ENCODE measurements at places on chromosomes 2 and 18.
A peak's percentile ranks its signal among the peaks of the same experiment; 100 is the strongest.

DNA sequence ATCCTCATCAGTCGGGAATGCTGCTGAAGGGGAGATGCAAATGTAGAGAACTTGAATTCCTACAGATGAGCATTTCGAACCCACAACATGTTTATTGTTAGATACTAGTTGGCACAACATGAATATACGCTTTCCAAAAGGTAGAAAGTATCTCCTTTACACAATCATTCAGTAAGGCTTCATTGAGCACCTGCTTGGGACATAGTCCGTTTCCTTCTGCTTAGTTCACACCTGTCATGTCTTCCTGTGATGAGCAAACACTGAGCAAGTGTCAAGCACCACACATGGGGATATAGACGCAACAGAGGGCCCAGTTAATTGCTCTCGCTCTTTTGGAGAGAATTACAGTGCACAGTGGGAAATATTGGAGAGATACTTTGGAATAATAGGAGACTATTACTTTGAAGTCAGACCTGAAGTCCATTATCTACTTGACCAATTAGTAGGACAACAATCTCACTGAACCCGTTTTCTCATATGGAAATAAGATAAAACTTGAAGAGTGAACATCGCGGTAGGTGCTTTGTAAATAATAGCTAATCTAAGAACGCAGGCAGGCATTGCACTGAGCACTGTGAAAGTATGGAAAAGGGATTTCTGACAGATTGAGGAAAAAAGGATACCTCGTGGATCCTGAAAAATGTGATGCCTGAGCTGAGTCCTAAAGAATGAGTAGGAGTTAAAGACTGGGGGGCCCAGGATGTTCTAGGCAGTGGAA lies 1.2 kb downstream of the CPSF3 start:
- DNase-seq = no peak

DNA sequence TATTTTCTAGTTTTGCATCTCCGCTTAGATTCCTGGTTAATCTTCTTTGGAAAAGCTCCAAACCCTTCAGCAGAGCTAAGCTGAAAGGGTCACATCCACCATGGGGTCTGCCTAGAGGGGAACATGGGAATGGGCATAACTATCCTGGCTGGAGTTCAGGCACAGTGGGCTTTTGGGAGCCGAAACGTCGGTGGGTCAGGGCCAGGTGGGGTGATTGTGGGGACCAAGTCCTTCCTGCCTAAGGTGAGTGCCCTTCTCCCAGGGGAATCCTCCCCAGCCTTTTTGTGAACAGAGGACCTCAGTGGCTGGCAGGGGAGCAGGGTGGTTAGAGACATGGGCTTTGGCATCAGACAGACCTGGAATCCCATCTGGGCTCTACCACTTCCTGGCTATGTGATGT lies 60.3 kb downstream of the CELF4 start:
- DNase-seq = no peak

DNA sequence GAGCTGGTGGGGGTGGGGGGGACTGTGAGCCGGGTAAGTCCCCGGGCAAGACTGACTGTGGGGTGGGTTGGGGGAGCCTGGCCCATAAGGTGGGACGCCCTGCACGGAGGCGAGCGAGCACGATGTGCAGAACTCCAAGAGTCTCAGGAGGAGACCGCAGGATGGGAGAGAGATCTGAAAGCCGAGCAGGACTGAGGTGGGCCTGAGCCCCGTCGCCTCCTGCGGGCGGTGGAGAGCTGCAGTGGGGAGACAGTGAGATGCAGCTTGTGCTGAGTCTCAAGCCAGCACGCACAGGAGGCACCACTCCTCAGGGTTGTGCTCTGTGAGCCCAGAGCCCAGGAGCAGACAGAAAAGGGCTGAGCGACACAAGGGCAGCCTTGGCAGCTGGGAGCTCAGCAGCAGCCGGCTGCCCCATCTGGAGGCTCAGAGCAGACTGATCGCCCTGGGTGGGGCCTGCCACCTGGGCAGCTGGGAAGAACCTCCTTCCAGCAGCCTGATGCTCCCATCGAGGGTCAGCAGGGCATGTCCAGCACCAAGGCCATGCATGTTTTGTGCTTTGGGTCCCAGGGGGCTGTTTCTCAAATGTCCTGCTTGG lies 15.9 kb downstream of the ARHGEF4 start:
- DNase-seq = no peak

- no peak for DNase-seq
Measured at GRCh38 chr2:8457092-8457481, 224.8 kb upstream of the ID2 start.

- peak; percentile 73 for DNase-seq
Measured at GRCh38 chr2:28958689-28959088, 22.4 kb upstream of the TOGARAM2 start.

- DNase-seq = no peak
Measured at GRCh38 chr2:20444101-20444992, 2.5 kb upstream of the RHOB start.

DNA sequence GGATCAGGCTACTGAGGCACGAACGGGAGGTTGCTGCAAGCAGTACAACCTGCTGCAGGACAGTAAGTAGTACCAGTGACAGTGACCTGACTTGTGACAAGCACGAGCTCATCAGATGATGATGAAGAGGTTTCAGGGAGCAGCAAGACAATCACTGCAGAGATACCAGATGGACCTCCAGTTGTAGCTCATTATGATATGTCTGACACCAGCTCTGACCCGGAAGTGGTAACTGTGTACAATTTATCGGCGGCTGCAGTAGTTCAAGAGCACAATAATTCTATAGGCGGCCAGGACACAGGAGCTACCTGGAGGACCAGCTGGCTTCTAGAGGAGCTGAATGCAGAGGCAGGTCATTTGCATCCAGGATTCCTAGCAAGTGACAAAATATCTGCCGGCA lies 64.0 kb upstream of the GULP1 start:
- no peak for DNase-seq

DNA sequence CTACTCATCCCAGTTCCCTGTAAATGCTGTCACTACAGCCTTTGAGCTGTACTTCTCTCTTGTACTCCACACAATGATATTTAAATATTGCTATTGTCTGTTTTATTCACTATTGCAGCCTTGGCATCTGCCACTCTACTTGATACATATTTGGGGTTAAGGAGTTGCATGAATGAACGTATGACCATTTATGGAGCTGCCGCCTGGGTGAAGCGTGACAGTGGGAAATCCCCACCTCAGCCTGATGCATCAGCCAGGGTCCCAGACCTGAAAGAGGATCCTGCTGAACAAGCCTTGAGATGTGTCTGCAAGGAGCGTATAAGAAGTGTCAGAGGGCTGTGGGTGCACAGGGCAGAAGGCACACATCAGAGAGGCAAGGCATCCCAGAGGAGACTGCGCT lies 39.1 kb downstream of the MRPL35 start:
- no peak for DNase-seq

DNA sequence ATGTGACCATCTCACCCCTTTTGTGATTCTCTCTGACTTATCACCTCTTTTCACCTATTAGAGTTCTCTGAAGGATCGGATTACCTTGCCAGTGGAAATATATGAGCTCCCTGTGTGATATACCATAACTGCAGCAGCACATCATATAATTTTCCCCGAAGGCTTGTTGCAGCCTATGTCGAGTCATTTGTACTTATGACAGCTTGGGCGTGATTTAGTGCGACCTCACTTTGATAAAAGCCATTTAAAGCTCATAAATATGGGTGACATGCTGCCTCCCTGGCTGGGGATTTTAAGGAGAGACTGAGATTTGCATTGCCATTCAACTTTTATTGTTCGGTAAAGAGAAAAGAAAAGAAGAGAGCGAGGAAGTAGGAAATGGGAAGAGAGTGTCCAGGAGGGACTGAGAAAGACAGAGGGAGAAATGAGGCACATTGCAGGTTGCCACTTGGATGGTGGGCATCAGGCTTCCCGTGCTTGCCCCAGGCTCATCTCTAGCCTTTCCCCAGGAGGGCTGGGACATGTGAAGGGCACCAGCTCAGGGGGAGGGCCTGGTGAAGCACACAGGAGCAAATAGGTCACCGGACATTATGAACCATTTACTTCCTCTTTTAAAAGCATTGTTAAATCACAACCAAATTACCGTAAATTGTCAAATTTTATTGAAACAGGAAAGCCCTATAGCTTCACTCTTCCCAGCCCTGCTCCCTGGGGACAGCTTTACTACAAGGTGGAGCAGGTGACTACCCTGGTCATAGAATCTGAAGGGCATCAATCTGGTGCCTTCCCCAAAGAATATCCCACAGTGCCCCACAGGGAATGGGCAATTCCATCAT lies 161.3 kb downstream of the SETBP1 start:
- DNase-seq = no peak

DNA sequence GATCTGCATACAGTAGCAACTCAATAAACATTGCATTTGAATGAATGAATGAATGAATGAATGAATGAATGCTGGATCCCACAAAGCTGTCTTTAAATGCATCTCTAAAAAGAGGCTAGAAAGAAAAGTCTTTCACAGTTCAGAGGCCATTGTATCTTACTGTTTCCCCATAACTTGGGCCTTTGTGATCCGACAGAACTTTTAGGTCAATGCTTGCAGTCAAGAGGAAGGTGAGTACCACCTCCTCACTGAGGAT lies 119.9 kb upstream of the COPS8 start:
- DNase-seq = no peak

GRCh38 chr2:17461087-17461475 lies 57.2 kb downstream of the RAD51AP2 start:
- no peak for DNase-seq

- DNase-seq = no peak
Measured at GRCh38 chr18:3388980-3389379, 61.0 kb upstream of the TGIF1 start.

GRCh38 chr2:120715941-120716340 lies 19.7 kb upstream of the GLI2 start:
- DNase-seq = no peak

GRCh38 chr2:45988879-45989278 lies 308.3 kb upstream of the EPAS1 start:
- DNase-seq = no peak

DNA sequence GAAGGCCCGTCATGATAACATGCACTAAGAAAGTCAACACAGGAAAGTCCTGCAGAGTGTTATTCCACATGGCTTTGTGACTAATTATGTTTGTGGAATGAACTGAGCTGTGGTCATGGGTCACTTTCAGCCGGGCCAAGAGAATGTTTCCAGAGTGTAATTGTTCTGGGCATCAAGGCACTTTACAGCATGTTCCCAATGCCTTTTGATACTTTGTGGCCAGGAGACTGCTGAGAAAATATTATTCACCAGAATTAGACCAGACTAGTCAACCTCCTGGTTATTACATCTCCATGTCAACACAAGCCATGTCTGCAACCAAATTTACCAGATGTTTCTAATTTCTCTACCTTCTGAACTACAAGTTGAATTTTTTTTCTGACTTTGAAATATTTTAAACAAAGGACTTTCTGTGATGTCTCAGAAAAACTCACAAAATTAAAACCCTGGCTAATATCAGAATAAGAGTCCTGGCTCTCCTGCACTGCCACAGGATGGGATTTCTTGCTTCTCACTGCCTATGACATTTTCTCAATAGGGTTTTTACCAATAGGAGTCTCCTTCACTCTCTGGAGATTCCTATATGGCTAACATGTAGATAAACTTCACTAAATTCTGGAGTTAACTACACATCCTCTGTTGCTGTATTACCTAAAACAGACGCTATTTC lies 90.6 kb upstream of the WDR75 start:
- DNase-seq = no peak

DNA sequence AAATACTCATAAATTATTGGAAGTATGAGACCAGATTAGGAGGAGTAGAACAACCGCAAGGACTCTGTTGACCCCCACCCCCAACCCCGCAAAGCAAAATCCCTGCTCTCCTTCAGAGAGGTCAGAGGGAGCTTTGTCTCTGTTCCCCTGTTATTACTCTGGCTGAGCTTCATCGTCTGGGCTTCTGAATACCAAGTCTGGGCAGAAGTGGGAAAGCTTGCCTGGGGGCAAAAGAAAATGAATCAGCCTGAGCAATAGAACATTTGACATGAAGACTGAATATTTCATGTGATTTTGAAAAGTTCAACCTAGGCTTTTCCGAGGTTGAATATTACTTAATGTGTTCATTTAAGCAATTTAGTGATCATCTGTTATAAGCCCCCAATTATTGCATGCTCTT lies 114.6 kb upstream of the ARHGAP28 start:
- no peak for DNase-seq

GRCh38 chr2:225488743-225489142 lies 89.2 kb downstream of the NYAP2 start:
- no peak for DNase-seq

- no peak for DNase-seq
Measured at GRCh38 chr2:178707476-178707875, 99.7 kb downstream of the TTN start.

- no peak for DNase-seq
Measured at GRCh38 chr2:144078802-144079724, 440.9 kb downstream of the ZEB2 start.

- no peak for DNase-seq
Measured at GRCh38 chr2:236859908-236860307, 225.8 kb upstream of the COPS8 start.

GRCh38 chr2:95351598-95351915 lies 51.0 kb upstream of the FAHD2A start:
- DNase-seq = no peak

- no peak for DNase-seq
Measured at GRCh38 chr18:6579486-6579885, 150.0 kb upstream of the ARHGAP28 start.

DNA sequence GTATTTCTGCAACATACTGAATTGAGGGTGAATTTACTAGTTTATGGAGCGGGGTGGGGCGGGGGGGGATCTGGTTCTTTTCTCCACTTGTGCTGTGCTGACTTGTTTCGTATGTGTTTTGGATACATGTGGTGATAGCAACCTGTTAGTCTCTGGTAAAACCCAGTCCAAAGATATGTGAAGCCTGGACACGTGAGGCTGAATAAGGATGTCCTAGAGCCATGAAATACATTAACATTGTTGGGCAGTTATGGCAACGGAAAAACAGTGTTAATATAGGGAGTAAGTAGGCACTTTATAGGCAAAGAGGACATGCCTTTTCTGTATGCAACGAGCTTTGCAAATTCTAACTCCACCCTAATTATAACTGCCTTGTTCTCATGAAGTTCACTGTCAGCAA lies 42.1 kb upstream of the NEMP2 start:
- no peak for DNase-seq

DNA sequence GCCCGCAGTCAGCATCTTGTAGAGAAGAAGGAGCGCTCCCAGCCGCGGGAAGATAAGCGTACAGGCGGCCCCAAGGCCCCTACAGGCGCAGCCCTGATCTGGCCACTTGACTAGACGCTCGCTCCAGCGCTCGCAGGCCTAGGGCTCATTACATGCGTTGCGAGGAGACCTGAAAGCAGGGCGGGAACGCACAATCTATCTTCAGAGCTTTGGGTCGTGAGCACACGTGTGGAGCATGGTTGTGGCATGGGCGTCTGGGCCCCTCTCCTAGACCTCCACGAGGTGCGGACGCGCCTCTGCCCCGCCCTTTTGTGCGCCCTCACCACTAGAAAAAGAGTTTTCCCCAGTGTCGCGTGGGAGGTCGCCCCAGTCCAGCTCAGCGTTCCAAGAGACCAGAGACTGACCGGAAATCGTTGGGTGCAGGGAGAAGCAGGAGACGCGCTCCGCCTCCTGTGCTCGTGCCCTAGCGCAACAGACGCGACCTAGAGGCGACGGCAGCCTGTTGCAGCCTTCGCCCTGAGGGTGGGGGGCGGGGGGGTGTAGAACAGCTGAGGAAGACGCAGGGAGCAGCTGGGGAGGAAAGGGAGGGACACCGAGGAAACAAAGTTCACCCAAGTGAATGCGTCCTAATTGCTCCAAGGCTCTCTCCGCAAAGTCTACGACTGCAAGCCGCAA lies 12.6 kb downstream of the NR4A2 start:
- no peak for DNase-seq

GRCh38 chr2:67583185-67583584 lies 186.1 kb downstream of the ETAA1 start:
- DNase-seq = no peak
